Anterior cingulate cortex (tissue), 58 donors: ENCODE measurements at places on chromosomes 4 and X.
A peak's percentile ranks its signal among the peaks of the same experiment; 100 is the strongest.

GRCh38 chr4:171288816-171289432 is 524.3 kb upstream of the GALNTL6 start:
- DNase-seq, result no peak

GRCh38 chrX:154530286-154530685 is 14.3 kb upstream of the FAM3A start:
- no peak for DNase-seq

DNA sequence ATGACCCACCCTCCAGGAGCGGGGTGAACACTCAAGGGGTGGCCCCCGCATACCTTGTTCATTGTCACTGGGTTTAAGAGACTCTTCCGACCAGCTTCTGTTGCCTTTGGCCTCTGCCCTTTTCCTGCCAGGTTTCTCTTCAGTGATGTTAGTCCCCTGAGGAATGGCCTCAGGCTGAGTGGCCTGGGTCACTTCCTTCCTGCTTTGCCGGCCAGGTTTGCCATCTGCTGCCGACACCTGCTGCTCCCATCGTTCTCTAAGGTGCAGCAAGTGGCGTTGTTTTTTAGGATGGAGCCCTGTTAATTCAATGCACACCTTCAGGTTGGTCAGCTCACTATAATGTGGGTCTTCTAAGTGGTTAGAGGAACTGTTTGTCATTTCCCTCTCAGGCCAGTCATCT is 34.2 kb downstream of the BCOR start:
- no peak for DNase-seq

GRCh38 chrX:14697451-14697850 is 168.1 kb downstream of the GLRA2 start:
- no peak for DNase-seq

GRCh38 chr4:142416711-142417275 is 429.3 kb downstream of the INPP4B start:
- DNase-seq, result no peak

DNA sequence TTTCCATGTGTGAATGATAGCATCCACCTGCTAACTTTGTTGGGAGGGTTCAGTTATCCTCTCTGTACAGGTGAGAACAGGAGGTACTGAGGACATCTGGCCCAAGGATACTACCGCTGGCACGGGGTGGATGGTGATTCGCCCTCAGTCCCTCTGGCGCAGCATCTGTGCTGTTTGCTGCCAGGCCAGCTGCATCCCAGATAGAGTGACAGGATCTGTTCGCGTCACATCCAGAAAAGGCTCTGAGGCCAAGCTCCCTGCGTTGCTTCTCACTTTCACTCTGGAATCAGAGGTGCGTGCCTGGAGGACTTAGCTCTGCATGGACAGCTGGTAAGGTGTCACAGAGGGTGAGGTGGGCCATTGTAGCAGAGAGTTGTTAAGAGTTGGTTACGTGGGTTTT is 95.4 kb downstream of the TBL1X start:
- peak; percentile 33 for DNase-seq

GRCh38 chr4:119172223-119172622 is 36.6 kb downstream of the MYOZ2 start:
- no peak for DNase-seq

DNA sequence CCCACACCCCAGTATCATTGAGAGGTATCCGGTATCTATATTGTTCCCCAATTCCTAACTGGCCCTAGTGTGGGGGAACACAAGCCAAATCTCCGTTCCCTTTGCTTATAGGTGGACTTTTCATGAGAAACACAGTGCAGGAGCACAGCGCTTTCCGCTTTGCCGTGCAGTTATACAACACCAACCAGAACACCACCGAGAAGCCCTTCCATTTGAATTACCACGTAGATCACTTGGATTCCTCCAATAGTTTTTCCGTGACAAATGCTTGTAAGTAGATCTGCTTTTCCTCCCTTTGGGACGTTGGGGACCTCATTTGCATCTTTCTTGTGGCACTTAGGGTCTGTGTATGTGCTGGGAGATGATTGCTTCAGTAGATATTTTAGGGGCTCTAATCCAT is 1.6 kb downstream of the GRIA3 start:
- DNase-seq, result no peak

- DNase-seq, result no peak
Measured at GRCh38 chrX:30734782-30735181, 81.6 kb downstream of the GK start.

GRCh38 chrX:49269767-49270248 is at the start of gene PPP1R3F:
PPP1R3F (plus strand) TSS chrX:49269793; CDS start chrX:49269870, 77 bp downstream.
- no peak for DNase-seq

DNA sequence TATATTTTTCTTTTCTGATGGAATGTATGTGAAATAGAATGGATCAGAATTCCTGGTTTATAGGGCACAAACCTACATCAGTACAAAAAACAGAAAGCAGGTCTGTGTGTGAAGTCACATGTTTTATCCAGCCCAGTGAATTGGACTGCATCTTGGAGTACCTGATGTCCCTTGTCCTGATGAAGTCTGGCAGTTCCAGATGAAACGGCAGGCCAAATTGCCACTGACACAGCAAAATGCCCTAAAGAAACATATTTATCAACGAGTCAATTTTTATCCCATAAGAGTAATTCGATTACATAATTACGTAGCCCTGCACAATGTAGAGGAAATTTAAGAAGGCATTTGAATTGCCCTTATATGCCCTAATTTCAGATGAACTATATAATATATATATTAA is 37.8 kb upstream of the ATP6AP2 start:
- no peak for DNase-seq

DNA sequence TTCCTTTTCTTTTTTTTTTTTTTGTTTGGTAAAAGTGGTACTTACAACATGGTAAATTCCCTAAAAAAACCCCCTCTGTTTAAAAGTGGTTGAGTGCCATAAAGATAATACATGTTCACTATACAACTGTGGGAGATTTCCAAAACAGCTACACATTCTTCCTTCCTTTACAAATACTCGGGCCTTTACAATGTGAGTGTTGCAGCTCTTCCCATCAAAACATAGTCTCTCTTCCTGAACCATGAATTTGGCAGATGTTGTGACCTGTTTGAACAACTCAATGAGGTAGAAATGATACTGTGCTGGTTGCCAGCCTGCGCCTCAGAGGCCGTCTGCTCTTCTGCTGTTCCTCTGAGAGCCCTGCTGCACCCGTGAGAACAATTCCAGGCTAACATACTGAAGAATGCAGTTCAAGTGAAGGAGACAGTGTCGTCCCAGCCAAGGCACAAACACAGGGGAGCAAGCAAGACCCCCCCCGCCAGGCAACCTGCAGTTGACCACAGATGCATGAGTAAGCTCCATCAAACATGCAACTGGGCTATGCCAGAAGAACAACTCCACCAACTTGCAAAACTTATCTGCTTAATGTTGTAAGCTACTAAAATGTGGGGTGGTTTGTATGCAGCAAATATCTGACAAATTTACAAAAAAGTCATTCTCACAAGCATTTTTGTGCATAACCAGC is 645.0 kb downstream of the PCDH7 start:
- no peak for DNase-seq
